ENCODE measurements at places on chromosomes 3 and 15.

- DNase-seq: no peak
These were observed 313.4 kb downstream of the CNTN6 start for GRCh38 chr3:1406250-1406649.

DNA sequence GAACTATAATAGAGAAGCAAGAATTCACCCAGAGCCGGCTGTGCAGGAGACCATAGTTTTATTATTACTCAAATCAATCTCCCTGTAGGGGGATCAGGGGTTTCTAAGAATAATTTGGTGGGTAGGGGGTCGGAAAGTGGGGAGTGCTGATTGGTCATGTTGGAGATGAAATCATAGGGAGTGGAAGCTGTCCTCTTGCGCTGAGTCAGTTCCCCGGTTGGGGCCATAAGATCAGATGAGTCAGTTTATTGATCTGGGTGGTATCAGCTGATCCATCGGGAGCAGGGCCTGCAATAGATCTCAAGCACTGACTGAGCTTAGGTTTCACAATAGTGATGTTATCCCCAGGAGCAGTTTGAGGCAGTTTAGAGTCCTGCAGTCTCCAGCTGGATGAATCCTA is 97.0 kb upstream of the SNRPN start:
- DNase-seq: no peak

- peak; percentile 43 for DNase-seq
These were observed 58.6 kb downstream of the QTRT2 start for GRCh38 chr3:114115143-114115542.

- DNase-seq: no peak
These were observed 5.0 kb downstream of the SPRED1 start for GRCh38 chr15:38257676-38258075.

GRCh38 chr15:64024172-64025050 is 21.9 kb downstream of the DAPK2 start:
- DNase-seq: peak; percentile 39

DNA sequence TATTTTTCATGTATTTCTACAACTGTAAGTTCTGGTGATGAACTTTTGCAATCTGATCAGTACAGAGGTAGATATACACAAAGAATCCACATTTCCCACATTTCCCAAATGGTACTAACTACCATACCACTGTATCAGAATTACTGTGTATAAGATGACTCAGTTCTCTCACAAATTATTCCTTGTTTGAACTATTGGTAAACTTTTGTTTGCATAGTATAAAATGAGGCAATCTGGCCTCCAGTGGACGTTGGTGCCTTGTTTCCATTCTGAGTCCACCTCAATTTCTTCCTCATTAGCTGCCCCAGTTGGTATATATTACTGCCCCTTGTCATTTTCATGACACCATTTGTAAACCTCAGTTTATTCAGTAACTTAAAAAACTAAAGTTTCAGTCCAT is 38.5 kb downstream of the SPTSSB start:
- DNase-seq: no peak

- DNase-seq: peak; percentile 86
These were observed 647.1 kb downstream of the NTRK3 start for GRCh38 chr15:87609474-87609873.

- DNase-seq: no peak
These were observed 4.3 kb upstream of the LSMEM2 start for GRCh38 chr3:50274371-50275104.

GRCh38 chr15:50249704-50250103 is 15.8 kb downstream of the HDC start:
- no peak for DNase-seq

DNA sequence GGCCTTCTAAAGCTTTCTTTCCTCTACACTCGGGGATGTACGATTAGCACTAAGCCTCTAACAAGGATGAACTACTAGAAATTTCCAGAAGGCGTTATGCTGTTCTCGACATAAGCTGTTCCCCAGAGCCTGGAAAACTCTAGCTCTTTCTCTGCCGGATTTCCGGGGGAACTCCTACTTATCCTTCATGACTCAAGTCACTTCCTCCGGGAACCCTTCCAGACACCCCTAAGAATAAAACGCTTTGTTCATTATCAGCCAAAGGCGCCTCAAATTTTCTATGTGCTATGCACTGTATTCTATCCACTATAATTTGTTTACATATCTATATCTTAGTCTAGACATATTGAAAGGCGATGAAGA is 455 bp upstream of the SNAP23 start:
- peak; percentile 68 for DNase-seq

DNA sequence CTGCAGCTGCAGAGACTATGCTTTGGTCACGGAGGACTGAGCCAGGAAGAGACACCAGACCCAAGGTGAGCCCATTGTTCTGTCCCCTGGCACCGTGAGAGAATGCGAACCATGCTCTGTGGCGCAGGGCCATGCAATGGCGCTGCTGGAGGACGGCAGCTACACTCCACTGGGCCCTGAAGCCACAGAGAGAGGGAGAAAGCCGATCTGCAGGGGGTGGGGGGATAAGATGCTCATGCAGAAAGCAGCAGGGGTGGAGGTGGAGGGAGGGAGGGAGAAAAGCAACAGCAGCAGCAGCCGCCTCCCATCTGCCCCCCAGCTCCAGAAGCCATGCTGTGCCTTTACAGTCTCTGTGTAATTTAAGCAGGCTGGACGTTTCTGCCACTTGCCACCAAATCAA is 5.3 kb downstream of the BDH1 start:
- DNase-seq: no peak

DNA sequence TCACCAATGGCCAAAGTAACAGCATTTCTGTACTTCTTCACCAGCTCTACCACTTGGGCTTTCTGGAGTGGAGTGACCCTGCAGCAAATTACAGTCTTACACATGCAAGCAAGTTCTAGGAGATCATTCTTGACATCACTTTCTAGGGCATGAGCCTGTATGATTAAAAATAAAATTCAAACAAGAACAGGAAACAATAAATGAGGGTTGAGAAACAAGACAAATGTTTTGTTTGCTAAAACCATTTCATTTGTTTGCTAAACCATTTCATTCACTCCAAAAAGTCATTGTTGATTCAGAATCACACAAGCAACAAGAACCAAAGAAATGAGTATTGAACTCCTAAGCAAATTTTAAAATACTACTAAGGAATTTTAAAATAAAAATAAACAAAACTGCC is 220.9 kb downstream of the ATP8B4 start:
- no peak for DNase-seq

DNA sequence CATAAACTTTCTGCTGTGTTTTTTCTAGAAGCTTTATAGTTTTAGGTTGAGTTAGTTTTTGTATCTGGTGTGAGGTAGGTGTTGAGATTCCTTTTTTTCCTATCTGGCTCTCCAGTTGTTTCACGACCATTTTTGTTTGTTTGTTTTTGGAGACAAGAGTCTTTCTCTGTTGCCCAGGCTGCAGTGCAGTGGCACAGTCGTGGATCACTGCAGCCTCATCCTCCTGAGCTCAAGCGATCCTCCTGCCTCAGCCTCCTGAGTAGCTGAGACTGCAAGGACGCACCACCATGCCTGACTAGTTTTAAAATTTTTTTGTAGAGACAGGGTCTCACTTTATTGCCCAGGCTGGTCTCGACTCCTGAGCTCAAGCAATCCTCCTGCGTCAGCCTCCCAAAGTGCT is 20.6 kb downstream of the RNF111 start:
- DNase-seq: no peak

- no peak for DNase-seq
These were observed 35.4 kb downstream of the MCTP2 start for GRCh38 chr15:94266789-94267188.

DNA sequence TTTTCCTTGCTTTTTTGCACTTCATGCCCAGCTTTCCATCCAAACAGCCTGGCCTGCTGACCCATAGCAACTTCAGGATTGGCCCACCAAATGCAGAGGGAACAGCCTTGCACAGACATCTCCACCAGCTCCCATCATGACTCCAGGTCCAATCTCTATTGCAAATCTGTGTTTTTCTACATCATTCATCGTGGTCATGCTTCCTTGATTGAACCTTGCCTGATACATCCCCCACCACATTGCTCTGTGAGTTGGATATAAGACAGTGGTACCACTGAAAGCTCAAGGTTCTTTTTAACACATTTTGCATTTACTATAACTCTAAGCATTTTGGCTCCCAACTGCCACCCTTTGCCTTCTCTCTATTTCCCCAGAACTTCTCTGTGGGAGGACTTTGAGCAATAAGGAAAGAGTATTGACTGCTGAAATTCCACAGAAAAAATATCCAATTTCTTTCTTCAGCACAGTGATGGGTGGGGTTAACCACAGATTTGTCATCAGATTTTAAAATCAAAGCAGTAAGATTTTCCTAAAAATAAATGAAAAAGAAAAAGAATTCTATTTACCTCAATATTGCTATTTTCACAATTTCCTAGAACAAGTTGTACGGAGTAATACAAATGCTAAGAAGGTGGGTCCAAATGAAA is 114.6 kb upstream of the GALNT15 start:
- DNase-seq: peak; percentile 49

DNA sequence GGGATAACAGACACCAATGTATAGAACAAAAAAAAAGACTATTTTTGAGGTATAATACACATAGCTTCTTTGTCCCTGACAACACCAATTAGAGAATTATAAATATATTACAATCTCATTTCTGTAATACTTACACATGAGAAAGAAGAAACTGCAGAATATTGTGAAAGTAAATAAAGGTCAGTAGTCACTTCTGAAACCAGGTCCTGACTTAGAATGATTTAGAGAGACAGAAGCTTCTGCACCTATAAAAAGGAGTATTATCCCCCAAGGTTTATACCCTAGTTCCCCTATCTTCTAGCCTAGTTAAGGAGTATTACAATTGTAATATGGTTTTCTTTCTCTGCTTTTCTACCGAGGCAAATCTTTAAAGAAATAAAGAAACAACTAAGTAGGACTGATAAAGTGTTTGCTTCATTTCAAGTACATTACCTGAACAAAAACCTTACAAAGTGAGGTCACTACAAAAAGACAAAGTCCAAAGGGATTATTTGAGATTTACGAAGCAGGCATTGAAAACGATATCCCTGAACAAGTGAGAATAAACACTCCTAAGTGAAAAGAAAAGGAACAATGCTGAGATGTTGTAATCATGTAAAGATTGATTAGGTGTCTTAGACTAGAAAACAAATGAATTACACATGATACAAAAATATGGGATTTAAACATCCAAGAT is 103.0 kb downstream of the GBE1 start:
- no peak for DNase-seq

Measured in GM03348 (cell line).